ENCODE measurements at places on chromosomes 2 and 18.

- no peak for DNase-seq
Observed at GRCh38 chr2:200962811-200963123, 693 bp downstream of the ORC2 start.

- DNase-seq: no peak
Observed at GRCh38 chr2:85164145-85164569, 31.0 kb downstream of the TCF7L1 start.

DNA sequence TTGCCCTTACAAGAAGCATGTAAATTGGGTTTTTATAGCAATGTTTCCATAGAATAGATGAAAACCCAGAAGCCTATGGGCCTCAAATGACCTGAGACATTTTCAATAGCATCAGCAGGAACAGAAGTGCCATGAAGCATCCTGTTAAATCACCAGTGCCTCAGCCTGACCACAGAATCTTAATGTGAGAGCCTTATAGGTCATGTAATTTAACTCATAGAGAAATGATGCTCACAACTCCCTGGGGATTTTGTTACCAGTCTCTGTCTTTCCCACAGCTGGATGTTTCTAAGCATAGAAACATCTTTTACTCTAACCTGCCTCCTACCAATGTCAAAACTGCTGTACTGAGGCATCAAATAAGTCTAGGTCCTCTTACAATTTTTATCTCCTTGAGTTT, 295.8 kb upstream of the ACVR2A start:
- peak; percentile 52 for DNase-seq

DNA sequence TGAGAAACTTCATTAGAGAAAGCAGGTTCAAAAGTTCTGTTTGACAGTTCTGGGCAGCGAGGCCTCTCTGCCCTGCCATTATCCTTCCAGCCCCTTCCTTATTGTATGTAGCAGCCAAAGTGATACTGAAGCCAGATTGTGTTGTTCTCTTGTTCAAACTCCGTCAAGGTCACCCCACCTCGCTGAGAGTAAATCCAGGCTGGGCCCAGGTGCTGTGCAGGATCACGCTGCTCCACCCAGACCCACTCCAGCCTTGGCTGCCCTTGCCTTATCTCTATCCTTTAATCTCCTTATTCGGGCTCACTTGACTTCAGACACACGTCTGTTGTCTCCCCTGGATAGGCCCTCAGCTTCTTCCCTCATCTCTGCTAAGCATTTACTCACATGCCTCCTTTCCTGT, 196.1 kb downstream of the CPS1 start:
- DNase-seq: no peak

DNA sequence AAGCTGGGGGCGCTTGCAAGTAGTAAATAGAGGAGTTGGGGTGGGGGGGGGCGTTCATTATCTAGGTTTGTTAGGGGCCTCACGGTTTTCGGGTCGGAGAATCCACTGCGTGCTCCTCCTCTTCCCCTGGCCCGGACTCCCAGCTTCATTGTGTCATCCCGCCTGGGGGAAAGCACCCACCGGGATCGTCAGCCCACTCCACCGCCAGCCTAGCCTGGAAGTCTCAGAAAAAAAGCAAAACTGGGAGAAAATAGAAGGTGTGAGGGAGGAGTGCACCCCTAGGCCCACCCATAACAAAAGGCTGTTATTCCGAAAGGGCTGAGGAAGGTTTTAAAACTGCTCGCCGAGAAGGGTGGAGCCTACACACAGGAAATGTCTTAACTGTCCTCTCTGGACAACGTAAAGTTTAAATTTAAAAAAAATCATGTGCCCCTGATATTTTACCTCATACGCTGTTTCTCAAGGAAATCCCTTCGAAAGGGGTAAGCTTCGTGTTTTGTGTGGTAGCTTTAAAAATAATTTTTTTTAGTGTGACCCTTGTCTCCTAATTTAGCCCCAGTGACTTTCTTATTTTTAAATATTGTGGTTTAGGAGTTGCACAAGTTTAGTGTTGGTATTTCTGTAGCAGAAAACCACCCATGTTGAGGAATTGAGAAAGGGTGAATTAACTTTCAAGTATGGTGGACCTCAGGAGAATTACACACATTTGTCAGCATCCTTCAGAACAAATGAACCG, 104.2 kb downstream of the SPTBN1 start:
- DNase-seq: peak; percentile 86
